Type B pancreatic cell (in vitro differentiated cells): ENCODE measurements at places on chromosomes 5 and 9. TPM values are rescaled to one million over a fixed set of nuclear protein-coding genes. Genes with fewer than 3 reads are reported as not detected.

- DNase-seq, result no peak
These were observed 115.2 kb downstream of the SVEP1 start for GRCh38 chr9:110464321-110464720.

DNA sequence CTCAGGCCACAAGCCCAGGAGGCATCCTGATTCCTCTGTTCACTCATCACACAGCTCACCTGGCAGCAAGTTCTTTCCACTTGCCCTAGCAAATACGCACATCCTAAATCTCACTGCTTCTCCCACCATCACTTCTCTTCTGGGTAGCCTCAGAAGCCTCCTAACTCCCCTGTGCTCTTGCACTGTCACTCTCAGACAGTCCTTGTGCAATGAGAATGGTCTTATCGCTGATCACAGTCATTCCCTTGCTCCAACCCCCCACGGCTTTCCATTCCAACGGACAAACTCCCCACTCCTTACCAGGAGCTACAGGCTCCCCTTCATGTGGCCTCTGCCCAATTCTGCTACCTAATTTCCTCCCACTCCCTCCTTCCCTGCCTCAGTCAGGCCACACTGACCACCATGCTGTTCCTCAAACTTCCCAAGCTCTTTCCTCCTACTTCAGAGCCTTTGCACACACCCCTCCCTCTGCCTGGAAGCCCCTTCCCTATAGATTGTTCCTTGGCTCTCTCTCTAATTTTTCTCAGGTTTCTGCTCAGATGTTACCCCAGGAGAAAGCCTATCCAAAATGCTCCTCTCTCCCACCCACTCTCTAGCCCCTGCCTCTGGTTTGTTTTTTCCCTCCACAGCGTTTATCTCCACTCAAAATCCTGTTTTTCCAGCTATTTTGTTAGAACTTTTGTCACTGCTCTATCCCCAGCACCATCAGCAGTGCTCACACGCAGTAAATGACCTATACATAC, 34.1 kb upstream of the TNFAIP8 start:
- DNase-seq, result no peak

- no peak for DNase-seq
These were observed 108.2 kb downstream of the UBE2R2 start for GRCh38 chr9:33924978-33925797.

The SHISAL2B gene
- 0.63 TPM in 1 of 2 replicates, not detected in the other for total RNA-seq

The RPL12 gene
- 1,238 and 1,343 TPM in 2 replicates for total RNA-seq
